Stimulated activated CD8-positive, alpha-beta memory T cell treated with anti-CD3 and anti-CD28 coated beads, Interleukin-15, amount 100 ng/mL, for 24 hours (primary cell): ENCODE measurements at places on chromosomes 6 and 20.

GRCh38 chr6:15376900-15377487 lies 131.1 kb downstream of the JARID2 start:
- no peak for DNase-seq

- no peak for DNase-seq
Measured at GRCh38 chr20:5660346-5660745, 89.9 kb upstream of the SHLD1 start.

GRCh38 chr20:50339466-50339901 lies 148.9 kb downstream of the CEBPB start:
- DNase-seq = no peak

- no peak for DNase-seq
Measured at GRCh38 chr20:54606380-54606779, 131.0 kb downstream of the DOK5 start.

GRCh38 chr6:13702809-13703302 lies 8.8 kb downstream of the RANBP9 start:
- DNase-seq = no peak

DNA sequence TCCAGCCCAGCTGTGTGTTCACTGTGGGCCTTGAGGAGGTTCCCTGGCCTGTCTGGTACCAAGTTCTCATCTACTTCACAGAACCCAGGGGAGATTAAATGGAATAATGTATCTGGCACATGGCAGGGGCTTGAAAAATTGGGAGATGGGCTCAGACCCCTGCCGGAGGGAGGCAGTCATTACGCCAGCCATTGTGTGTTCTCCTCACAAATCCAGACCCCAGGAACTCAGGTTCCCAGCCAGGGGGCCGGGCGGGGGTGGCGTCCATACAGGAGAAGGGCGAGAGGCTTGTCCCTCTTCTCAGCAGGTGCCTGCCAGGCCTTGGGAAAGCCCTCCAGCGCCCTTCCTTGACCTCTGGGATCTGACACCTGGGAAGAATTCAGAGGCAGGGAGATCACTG lies 8.1 kb downstream of the NOL4L start:
- no peak for DNase-seq

- no peak for DNase-seq
Measured at GRCh38 chr20:47606983-47607613, 105.4 kb downstream of the NCOA3 start.

- DNase-seq = no peak
Measured at GRCh38 chr20:12798286-12798685, 210.5 kb upstream of the SPTLC3 start.

DNA sequence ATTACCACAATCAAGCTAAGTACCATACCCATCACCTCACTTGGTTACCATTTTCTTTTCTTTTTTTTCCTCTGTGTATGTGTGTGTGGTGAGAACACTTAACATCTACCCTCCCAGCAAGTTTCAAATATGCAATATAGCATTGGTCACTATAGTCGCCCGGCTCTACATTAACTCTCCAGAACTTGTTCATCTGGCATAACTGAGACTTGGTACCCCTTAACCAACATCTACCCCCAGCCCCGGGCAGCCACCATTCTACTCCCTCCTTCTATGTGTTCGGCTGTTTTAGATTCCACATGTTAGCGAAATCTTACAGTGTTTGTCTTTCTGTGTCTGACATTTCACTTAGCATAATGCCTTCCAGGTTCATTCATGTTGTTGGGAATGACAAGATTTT lies 89.0 kb upstream of the TOP1 start:
- no peak for DNase-seq

- no peak for DNase-seq
Measured at GRCh38 chr20:32777177-32777956, 15.2 kb downstream of the DNMT3B start.

GRCh38 chr6:165877773-165878172 lies 214.7 kb upstream of the PDE10A start:
- DNase-seq = no peak

DNA sequence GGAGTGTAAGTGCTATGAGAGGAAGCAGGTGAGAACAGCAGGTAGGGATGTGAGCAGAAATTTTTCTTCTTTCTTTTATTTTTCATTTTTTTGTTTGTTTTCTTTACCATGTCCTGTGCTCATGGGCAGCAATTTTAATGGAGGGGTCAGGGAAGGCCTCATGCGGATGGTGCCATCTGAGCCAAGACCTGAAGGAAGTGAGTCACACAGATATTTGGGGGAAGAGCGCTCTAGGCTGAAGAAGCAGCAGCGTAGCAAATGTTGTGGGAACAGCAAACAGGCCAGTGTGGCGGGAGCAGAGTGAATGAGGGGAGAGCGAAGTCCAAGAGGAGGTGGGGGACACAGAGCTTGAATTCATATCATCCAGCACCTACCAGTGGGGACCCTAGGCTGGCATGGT lies 12.7 kb downstream of the SPDEF start:
- no peak for DNase-seq

DNA sequence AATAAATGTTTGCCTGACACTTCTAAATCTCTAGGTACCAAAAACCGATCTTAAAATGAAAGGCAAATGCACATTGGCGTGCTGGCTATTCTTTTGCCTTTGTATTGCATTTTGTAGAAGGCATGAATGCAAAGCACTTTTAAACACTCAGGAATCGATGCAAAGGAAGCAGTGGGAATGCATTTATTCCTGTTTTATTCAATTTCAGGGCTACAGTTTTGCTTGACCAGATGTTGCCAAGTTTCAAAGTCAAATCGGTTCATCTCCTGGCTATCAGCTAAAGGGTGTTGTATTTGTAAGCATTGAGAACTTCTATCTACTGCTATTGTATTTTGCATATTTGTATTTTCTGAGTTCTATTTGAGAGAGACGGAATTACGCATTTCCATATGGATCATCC lies 659.8 kb upstream of the SLC35B3 start:
- DNase-seq = no peak

GRCh38 chr6:78947962-78948361 lies 80.6 kb downstream of the IRAK1BP1 start:
- no peak for DNase-seq

GRCh38 chr6:87832025-87832825 lies 130.2 kb upstream of the AKIRIN2 start:
- DNase-seq = no peak

DNA sequence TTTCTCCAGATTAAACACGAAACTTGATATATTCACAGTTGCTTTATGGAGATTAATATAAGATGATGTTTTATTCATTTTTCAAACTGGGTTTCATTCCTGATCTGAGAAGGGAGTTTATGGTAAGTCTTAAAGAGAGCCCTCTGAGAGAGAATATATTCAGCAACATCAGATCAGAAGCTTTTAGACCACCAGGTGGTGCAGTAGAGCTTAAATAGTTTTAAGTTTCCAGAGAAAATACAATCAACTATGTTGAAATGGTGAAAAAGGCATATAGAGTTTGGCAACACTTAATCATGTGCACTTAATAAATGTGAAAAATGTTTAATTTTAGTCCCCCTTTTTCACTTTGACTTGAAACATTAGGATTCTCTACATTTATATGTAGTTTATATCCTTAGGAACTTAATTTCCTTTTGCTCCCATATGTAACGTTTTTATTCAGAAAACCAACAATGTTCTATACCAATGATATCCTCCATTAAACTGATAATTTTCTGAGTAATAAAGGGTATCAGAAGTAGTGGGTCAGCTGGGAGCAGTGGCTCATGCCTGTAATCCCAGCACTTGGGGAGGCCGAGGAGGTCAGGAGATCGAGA lies 86.4 kb upstream of the CLDN20 start:
- no peak for DNase-seq

DNA sequence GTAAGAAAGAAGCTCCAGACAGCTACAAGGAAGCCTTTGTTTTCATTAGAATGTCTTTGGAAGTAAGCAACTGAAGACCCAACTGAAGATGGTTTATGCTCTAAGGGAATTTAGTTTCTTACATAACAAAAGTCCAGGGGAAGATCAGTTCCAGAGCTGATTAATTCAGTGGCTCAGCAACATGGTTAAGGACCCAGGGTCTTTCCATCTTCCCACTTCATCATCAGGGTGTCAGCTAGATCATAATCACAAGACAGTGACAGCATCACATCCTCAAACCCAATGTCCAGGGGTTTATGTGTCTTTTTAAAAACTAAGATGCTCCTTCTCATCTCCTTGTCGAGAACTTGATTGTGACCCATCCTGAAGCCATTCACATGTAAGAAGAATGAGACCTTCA lies 119.7 kb upstream of the PRDM1 start:
- DNase-seq = no peak

DNA sequence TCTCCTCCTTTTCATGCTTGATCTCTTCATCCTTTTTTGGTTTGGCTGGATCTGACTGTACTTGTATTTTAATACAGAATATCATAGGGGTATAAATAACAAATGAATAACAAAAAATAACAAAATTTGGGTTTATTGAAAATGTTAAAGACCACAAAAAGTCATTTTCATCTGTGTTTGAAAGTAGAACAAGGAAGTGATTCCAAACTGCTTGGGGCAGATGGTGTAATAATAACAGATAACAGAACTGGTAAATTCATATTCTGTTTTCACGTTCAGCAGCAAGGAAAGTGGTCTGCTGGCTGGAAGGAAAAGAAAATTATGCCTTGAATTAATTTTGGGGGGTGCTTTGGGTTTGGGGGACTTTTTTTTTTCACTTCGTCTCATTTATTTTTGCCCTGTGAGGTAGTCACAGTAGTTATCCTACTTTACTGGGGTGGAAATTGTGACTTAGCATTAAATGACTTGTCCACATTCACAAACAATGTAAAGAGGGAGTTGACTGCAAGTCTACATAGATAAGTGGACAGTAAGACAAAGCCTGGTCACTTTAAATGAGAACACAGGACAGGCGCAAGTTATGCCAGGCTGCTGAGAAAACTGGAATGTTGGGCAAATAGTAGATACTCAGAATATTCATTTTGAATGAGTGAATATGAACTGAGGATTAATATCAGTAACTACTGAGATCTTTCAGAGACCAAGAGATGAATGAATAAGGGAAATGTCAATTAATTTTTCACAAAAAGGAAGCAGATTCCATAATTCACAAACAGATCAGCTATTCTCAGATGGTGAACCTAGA lies 193.9 kb upstream of the CITED2 start:
- no peak for DNase-seq

GRCh38 chr6:101379926-101380325 lies 13.6 kb upstream of the GRIK2 start:
- DNase-seq = no peak

DNA sequence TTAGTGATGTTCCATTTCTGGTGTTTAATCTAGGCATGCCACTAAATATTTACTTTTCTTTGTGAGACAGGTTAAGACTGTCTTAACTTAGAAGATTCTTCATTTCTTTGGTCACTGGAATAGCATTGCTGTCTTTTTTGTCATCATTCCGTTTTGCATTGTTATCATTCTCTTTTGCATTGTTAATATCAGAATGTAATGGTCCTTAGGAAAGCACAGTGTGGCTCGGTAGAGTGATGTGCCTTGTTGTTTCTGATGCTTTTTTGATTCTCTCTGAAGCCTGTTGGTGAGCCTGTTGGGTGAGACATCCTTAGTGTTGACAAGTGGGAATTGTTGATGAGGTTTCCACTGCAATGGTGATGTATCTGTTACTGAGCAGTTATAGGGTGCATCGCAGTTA lies 23.2 kb downstream of the PLCB4 start:
- DNase-seq = no peak

DNA sequence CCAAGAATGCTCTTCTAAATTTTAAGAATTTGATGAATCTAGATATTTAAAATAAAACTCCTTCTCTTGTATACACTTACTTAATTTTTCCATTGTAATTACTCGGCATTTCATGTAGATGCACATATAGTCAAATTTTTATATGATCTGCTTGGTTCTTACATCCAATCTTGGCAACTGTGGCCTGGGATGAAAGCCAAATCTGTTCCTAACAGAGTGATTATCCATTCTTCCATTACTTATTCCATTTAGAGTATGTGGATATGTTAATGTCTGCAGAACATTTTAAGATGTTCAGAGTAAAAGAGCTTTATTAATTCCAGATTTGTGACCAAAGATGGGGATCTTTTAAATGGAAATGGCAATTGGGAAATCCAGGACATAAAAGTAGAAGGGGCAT lies 144.1 kb upstream of the PDE7B start:
- DNase-seq = no peak

DNA sequence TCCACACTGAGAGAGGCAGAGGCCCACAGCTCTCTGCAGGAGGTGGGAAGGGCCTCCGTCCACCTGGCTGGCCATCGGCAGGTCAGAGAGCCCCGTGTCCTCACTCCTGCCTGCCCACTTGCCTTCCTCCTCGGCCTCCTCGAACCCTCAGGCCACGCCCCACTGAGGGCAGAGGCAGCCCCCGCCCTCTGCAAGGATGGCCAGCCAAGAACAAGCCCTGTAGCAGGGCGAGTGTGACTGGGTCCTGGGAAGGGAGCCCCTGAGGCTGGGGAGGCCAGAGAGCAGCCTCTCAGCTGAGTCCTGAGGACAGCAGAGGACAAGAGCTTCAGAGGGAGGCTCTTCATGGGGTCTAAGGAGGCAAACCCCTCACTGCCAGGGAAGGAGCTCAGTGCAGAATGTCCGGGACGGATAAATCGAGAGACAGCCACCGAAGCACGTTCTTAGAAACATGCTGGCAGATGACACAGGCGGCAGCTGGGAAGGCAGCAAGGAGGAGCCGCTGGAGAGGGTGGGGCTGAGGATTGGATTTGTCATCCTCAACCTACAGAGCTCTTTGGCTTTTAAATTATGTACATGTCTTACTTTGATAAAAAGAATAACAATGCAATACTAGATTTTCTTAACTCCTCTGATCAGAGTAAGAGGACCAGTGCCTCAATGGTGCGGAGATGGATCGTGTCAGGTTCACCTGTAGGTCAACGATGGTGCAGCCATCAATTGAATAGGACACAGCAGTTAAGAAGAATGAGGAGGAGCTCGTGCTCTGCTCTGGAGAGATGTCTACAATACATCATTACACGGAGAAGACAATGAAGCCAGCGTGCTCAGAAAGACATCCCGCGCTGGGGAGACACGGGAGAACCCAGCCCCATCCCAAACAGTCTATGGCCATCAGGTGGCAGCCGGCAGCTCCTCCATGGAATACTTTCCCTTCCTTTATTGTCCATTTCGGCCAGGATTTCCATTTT lies 53.0 kb downstream of the GNAS-AS1 start:
- no peak for DNase-seq

DNA sequence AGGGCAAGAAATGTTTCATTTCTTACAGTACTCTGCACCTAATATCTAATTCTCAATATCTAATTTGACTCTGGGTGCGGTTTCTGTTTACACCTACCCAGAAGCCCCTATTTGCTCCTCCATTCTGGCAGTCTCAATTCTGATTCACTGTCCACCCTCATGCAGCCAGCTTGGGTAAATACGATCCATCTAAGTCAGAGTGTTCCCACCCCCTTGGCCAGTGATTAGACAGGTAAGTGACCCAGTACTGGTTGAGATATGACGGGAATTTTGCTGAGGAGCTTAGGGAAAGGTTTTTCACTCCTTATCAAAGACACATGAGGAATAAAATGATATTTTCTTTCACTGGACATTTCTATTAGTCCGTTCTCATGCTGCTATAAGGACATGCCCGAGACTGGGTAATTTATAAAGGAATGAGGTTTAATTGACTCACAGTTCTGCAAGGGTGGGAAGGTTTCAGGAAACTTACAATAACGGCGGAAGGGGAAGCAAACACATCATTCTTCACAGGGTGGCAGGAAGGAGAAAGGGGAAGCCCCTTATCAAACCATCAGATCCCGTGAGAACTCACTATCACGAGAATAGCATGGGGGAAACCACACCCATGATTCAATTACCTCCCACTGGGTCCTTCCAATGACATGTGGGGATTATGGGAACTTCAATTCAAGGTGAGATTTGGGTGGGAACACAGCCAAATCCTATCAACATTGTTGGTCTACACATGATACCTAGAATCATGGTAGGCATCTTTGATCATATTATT lies 29.4 kb downstream of the GLO1 start:
- no peak for DNase-seq
